Stimulated activated CD4-positive, alpha-beta T cell treated with anti-CD3 and anti-CD28 coated beads, TNF-alpha, amount 100 ng/mL, for 48 hours (primary cell): ENCODE measurements at places on chromosomes 11 and 22.

DNA sequence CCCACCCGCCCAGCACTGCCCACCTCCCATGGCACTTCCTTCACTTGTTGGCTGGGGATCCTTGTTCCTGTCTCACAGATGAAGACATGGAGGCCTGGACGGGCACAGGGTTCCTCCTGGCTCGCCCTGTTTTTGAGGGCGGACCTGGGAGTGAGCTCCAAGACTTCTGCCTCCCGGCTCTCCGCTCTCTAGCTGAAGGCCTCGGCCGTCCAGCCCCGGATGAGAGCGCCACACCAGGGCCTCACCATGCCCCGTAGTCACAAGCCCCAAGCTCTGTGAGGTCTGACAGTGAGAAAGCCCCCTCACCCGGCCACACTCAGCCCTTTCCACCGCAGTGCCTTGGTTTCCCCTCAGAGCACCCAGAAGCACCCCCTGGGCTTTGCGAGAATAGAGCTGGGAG, 9.1 kb downstream of the TPCN2 start:
- DNase-seq: no peak

DNA sequence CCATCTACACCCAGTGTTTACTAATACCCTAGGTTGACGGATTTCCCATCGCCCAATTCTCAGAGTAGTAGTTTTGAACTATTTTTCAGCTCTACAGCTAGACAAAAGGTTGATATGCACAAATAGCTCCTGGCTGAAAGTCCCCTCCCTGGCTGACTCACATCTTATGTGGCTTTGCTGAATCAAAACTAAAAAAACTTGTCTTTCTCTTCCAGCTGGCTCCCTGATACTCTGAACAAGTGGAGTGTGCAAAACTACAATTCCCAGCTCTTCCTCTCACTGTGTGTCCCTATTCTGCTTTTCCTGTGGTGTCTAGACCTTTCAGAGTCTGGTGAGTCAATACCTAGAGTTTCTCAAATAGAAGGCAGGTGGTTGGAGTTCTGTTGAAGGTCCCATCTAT, 12.7 kb upstream of the LARGE1 start:
- no peak for DNase-seq

- no peak for DNase-seq
Observed at GRCh38 chr11:21018248-21018647, 348.9 kb downstream of the NELL1 start.

GRCh38 chr11:9022961-9023680, 19.3 kb upstream of the NRIP3 start:
- no peak for DNase-seq

- no peak for DNase-seq
Observed at GRCh38 chr11:8019314-8020243, 32.4 kb downstream of the EIF3F start.

DNA sequence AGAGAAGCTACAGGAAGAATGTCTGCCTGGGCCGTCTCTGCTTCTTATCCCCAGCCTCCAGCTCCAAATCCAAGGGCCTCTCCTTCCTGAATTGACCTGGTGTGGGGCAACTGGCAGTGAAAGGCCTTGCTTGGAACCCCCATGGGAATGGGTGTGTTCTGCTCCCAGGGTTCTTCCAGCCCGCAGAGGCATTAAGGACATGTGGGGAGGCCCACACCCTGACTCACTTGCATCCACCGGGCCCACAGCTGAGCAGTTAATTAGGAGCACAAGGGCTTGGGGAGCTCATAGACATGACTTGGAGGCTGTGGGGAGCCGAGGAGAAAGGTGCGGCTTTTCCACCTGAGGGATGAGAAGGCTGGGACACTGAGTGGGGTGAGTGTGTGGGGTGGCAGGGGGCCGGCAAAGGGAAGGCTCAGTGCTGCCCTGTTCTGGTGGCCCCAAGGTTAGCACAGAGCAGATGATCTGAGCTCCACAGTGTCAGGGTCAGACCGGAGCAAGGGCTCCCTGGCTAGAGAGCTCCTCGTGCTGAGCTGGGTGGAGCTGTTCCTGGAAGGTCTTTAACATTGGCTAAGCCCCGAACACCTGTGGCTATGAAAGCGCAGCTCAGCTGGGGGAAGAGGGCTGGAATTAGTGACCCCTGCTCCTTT, 64.5 kb upstream of the NECTIN1 start:
- no peak for DNase-seq

DNA sequence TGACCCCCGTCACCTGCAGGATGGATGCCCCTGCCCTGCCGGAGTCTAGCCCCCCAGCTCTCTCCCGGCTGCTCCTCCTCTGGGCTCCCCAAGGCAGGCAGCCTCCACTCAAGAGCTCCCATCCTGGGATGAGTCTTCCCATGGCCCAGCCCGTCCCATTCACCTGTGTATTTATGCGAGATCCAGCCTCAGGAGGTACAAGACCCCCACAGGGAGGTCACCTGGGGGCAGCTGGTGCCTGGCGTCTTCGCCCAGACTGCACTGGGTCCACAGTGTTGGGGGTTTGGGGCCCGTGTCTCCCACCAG, 43.0 kb upstream of the ZC3H12C start:
- no peak for DNase-seq

DNA sequence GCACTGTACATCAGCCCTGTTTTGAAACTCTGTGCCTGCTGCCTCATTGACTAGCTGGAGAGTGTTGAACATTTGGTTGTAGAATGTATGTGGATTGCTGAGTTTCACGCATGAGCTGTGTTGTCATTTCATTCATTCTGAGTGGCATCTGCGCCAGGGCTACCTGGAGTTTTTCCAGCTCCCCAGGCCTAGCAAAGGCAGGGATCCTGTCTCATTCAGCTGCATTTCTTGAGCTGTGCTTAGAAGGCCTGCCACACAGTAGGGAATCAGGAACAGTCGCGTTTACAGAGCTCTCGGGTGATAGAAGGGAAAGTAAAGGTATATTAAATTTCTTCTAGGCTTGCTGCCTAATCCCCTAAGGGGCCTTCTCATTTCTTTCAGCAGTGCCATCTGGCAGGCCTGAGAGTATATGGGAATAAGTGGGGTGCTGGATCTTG, 44.3 kb downstream of the PTPRJ start:
- no peak for DNase-seq

GRCh38 chr11:2583605-2583958, 116.2 kb downstream of the KCNQ1OT1 start:
- no peak for DNase-seq

GRCh38 chr11:64124147-64124546, 41.8 kb downstream of the MACROD1 start:
- no peak for DNase-seq

GRCh38 chr11:2805388-2806056, 80.1 kb downstream of the CDKN1C start:
- no peak for DNase-seq

- DNase-seq: no peak
Observed at GRCh38 chr11:113994077-113994954, 19.4 kb downstream of the HTR3A start.
